Fibroblast of lung (primary cell): ENCODE measurements at places on chromosomes 16 and 17. TPM values are rescaled to one million over a fixed set of nuclear protein-coding genes. Genes with fewer than 3 reads are reported as not detected.

Gene ASIC2
- 0.08 and 0.16 TPM in 2 replicates for polyA plus RNA-seq

Gene MRPL12
- polyA plus RNA-seq: 46.8 and 75.2 TPM in 2 replicates

Gene KRTAP9-8
- not detected in 2 replicates for polyA plus RNA-seq

Gene SLC6A2
- polyA plus RNA-seq: not detected in 2 replicates

Gene BTBD17
- polyA plus RNA-seq: not detected in 2 replicates

Gene TBX21
- not detected in 2 replicates for polyA plus RNA-seq
